Stimulated activated CD8-positive, alpha-beta memory T cell treated with anti-CD3 and anti-CD28 coated beads, Interleukin-4, amount 100 ng/mL, for 24 hours (primary cell): ENCODE measurements at places on chromosomes 3 and 15.

DNA sequence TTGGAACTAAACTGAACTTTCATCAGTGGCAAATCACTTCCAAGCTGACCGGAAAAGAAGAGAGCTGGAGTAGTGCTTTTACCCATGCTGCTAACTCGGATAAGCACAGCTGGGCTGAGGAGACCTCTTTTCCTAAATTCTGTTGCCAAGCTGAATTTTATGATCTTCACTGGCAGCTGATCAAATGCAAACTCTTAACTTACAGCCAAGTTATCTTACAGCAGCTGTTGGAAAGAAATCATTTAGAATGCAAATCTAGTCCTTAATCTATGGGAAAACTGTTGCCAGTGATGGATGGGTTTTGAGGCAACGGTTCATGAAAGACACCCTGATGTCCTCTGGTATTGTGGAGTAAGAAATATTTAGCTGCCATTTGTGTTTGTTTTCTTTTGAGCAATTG lies 216.5 kb downstream of the ZNF385D start:
- DNase-seq: no peak

DNA sequence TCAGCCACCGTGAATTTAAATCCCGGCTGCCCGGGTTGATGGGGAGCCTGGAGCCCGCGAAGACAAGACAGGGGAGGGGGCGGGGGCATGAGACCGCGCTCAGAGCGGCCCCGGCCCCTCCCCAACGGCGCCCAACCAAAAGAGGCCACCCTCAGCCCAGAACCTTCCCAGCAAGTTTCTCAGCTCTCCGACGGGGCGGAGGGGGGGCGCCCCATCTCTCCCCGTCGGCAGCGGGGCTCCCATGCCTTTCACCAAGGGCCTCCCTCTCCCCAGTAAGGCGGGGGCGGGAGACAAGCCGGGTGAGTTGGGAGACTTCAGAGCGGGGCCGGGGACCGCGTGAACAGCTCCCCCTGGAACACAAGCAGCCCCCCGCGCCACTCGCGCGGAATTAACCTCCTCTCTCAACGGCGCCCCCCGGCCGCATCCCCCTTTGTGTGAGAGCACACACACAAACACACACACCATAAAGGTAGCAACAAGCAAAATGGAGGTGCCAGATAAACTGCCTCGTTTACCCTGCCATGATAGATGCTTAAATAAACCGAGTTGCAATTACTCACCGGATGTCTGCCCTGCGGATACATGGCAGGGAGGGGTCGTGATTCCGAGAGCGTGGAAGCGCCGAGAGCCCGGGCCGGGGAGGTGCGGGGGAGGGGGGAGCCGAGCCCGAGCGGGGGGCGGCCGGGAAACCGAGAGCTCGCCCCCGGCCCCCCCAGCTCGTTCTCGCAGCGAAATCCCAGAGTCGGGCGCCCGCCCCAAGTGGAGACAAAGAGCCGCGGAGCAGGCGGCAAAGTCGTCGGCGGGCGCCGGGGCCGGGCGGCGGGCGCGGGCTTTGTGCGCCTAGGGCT lies 1.3 kb downstream of the TLE3 start:
- DNase-seq: peak; percentile 27

- no peak for DNase-seq
These were observed 8.1 kb downstream of the RAD18 start for GRCh38 chr3:8954938-8955763.

- DNase-seq: no peak
These were observed 172.9 kb upstream of the TBC1D5 start for GRCh38 chr3:17915341-17915740.

GRCh38 chr3:170638988-170639387 lies 53.1 kb upstream of the SLC7A14 start:
- DNase-seq: no peak

DNA sequence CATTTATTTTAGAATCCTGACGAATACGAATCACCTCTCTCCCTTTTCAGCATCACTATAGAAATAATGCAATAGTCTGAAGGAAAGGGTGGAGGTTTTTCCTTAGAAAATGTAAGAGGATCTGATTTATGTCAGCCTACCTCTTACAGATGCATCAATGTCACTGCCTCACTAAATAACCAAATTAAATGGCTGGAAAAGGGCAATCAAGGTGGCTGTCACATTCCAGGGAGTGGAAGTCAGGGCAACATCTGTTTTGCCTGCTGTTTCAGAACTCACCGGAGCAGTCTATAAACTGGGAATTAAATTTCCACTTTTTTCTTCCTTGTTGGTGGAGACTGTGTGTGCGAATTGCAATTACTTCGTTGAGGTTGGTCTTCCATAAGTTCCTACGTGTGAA lies 299.3 kb upstream of the PDZRN3 start:
- no peak for DNase-seq

- no peak for DNase-seq
These were observed 396.8 kb downstream of the IGSF11 start for GRCh38 chr3:118637846-118638245.

DNA sequence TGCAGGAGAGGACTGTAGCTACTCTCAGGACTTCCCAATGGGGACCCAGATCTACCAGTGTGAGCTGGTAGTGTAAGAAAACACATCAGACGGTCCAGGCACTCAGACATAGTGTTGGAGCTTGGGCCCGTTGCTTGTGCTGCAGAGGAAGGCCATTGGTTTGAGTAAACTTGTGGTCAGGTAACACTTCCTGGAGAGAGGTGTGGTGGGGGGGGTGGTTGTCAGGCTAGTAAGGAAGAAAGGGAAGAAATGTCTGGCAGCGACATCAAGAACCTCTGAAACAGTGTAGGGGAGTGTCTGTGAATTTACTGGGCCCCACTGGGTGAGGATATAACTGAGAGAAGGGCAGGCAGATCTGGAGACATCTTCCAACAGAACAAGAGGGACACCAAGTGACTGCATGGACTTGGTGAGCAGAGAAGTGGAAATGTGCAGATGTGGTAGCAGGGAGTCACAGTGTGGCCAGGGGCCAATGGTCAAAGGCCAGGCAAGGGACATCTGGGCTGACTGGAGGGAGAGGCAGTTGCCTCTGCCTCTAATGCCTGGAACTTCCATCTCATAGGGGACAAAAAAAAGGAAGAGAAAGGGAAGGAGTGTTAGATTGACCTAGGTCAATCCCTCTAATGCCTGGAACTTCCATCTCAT lies 63.7 kb upstream of the MRPS22 start:
- DNase-seq: no peak

GRCh38 chr3:79810581-79810980 lies 42.8 kb upstream of the ROBO1 start:
- no peak for DNase-seq

GRCh38 chr3:109023656-109024254 lies 70.1 kb upstream of the GUCA1C start:
- DNase-seq: peak; percentile 22

GRCh38 chr15:23095796-23096195 lies 40.8 kb downstream of the GOLGA6L1 start:
- DNase-seq: no peak

- peak; percentile 52 for DNase-seq
These were observed 1.1 kb downstream of the CELSR3 start for GRCh38 chr3:48661501-48662144.

DNA sequence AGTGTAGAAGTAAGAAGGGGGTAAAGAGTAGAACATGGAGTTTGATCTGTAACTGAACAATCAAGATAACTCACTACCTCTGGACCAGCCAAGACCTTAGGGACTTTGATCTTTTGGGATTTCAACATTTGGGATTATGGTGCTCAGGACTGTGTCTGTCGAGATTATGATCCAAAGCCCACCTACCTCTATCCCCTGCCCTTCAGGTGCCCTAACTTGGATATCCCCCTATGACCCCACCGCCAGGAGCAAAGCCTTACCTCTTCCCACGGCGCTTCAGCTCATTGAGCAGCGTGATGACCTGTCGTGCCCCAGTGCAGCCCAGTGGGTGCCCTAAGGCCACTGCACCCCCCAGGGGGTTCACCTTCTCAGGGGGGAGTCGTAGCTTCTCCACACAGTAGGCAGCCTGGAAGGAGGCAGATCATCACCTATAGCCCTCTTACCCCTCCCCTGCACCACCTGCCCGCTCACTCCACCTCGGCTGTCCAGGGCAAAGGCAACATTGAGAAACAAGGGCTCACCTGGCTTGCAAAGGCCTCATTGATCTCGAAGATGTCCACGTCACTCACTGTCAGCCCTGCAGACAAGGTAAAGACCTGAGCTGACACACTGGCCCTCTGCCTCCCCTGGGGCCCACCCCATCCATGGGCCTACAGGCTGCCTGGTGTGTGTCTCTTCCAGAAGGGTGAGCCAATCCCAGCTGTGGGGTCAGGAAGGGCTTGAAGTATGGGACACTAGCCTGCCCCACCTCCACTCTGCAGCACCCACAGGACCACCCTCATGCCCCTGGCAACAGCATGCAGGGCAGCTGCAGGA lies 11.4 kb downstream of the ACAA1 start:
- no peak for DNase-seq

GRCh38 chr15:47720555-47720954 lies 3.2 kb downstream of the SEMA6D start:
- no peak for DNase-seq

- no peak for DNase-seq
These were observed 23.2 kb downstream of the QTRT2 start for GRCh38 chr3:114079761-114080160.
